ENCODE measurements at places on chromosomes 2 and 18.

DNA sequence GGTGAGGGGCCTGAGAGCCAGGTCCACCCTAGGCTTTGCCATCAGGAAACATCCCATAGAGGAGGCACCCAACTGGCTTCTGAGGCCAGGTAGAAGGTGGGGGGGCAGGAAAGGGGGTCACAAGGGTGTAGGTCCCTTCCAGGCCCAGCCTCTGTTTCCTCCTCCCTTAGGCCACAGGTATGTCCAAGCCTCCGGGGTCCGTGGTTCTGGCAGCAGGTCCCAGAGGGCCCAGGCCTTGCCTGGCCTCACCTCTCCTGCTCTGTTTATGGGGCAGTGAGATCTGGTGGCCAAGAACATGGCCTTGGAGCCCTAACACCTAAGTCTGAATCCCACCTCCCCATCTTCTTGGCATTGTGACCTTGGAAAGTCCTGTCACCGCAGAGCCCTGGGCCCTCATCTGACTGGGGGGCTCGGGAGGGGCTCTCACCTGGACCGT, 21.6 kb upstream of the GPR17 start:
- no peak for DNase-seq

DNA sequence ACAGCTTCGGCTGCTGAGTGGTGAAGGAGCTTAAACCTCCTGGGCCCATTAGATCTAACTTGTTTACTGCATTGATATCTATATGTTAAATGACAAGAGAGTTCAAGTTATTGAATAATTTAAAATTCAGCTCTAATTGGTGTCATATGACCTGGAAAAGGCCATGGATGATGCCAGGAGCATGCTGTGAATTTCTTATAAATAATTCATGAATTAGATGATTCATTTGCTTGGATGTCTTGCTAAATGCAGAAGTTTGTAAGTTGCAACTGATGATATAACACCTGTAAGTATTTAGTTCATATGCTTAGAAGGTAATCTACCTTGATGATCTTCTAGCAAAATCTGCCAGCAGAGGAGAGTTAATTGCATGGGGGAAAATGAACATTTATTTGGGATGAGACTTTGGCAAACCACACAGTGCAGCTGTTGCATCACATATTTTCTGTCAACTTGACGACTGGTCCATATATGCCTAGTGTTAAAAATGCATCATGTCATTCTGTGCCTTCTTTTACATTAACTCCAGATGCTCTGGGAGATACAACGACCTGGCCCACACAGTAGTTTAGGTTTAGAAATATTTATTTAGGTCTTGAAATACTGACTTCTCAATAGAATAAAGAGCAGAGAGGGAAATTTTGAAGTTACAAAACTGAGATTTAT, 226.3 kb downstream of the KIAA1328 start:
- DNase-seq = no peak

- no peak for DNase-seq
Observed at GRCh38 chr2:43050866-43051265, 175.5 kb downstream of the ZFP36L2 start.

GRCh38 chr18:69757733-69758132, 189.9 kb downstream of the CD226 start:
- DNase-seq = no peak

DNA sequence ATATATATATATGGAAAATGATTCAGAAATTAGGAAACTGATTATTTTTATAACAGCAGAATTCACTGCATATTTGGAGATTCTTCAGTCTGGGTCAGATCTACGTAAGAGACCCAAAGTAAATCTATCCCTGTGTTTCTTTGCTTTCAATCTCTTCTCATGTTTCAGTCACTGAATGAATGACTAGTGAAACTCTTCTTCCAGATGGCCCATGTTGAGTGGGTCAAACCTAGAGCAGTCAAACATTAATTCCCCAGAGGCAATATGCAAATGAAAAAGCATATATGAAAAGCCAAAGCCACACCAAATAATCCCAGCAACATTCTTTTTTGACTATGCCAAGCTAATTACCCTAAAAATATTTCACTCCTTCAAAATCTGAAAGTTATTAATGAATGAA, 317.3 kb downstream of the RBM43 start:
- no peak for DNase-seq

DNA sequence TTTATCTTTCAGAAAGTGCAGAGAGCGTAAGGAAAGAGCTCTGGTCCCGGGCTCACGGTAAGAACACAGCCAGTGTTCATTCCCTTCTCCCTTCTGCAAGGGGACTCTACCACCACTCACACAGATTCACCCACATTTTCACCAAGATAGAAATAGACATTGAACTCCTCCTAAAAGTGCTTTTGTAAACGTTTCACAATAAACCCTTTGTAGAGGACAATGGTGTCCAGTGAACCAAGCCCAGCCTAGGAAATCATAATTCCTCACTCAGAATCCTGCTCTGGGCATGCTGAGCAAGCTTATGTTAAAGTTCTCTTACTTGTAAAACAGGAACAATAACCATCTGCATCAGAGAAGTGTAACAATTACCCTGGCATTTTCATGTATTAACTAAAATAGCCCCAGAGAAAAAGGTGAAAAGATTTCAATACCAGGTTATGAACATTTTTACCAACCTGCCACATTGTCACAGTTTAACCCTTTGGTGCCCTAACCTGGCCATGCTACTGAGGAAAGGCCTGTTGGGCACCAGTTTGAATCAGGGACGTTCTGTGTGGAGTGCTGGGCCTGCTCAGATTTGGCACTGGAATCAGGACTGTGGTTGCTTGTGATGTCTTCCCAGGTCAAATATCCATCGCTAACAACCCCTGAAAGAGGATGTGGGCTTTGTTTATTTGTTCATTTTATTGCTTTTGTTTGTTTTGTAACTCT, 22.5 kb upstream of the NDUFV2 start:
- DNase-seq = no peak

GRCh38 chr2:215966951-215967350, 46.4 kb downstream of the MREG start:
- DNase-seq = no peak

- no peak for DNase-seq
Observed at GRCh38 chr2:101823859-101824258, 126.4 kb downstream of the MAP4K4 start.

GRCh38 chr18:11369556-11369955, 220.2 kb upstream of the PIEZO2 start:
- no peak for DNase-seq

DNA sequence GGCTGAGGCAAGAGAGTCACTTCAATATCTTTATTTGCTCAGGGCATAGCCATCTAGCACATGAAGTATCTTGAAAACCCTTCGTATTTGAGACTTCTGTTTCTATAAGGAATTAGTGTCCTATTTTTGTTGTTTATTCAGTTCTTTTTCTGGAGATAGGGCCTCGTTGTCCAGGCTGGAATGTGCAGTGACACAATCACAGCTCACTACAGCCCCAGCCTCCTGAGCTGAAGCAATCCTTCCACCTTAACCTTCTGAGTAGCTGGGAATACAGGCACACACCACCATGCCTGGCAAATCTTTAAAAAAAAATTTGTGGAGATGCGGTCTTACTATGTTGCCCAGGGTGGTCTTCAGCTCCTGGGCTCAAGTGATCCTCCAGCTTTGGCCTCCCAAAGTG, 50.6 kb downstream of the PSMD14 start:
- DNase-seq = no peak

DNA sequence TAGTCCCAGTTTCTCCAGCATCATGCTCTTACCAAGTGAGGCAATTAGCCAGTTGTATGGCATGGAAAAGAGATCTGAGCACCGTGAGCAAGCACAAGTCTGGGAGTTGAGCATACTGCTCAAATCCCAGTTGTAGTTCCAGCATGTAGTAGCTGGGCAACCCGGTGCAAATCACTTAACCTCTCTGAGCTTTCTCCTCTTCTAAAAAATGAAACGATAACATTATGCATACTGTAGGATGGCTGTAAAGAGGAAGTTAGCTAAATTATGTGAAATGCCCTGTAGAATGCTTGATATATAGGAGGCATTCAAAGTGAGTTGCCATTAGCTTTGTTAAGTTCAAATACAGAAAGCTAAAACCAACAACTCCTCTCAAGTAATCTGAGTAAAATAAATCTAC, 164.0 kb upstream of the ZEB2 start:
- no peak for DNase-seq

DNA sequence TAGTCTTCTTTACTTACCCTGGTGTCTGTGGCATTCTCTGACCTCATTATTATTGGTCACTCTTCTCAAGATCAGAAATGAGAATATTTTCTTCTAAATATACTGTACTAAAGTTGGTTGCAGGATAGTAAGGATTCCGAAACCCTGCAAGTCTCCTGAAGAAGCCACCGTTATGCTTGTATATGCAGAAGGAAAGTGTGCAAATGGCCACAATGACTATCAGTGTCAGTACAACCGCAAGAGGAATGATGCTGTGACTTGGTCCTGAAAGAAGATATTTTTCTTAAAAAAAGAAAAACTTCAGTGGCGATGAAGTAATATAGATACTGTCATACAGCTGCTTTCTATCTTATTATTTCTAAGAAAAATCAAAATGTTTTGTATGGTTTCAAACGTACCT, 120.7 kb downstream of the PLA2R1 start:
- DNase-seq = no peak

DNA sequence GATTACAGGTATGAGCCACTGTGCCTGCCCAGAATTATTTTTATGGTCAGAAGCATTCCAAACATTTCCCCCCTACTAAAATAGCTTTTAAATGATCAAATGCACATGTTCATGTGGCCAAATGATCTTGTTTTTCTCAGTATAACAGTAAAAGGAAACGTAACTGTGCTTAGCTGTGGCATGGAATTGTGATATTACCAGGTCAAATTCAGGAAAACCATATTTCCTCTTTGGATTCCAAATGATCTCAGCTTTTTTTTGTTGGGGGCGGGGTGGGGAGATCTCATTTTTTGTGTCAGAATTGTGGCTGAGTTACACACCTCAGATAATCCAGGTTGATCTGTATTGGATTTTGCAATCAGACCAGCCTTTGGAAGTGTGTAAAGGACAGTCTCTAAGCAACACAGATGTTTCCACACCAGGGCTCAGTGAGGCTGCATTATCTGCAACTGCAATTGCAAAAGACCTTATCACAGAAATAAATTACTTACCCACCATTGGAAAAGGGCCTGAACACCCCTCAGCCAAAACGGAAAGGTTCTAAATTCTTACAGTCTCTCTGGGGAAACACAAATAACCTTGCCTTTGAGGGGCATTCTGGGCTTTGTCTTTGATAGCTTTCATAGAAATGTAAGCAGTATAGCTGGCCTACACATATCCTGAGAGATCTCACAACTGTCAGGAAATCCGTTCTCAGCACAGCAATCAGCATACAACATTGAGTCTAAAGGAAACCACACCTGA, 8.4 kb downstream of the CASP10 start:
- no peak for DNase-seq

DNA sequence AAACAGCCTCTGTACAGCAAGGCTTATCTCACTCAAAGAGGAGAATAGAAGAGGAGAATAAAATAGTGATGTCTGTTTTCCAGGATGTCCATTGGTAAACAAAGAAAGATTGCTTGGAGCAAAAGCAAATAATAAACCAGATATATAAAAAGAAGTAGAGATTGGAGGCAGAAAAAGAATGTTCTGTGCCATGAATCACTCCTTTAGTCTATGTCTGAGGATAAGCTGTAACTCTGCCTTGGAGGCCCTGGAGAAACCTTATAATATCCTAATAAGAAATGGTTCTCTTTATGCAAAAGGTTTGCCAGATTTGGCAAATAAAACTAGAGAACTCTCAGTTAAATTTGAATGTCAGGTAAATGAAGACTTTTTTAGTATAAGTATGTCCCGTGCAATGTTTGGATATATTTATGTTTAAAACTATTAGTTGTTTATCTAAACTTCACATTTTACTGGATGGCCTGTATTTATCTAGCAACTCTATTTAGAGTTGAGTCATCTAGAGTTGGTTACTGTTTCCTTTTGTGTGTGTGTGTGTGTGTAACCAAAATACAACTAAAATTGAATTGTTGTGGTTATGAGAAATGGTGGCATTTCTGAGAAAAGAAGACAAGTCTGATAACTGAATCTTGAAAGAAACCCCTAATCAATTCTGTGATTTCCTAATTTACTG, 510.3 kb upstream of the SETBP1 start:
- DNase-seq = no peak

GRCh38 chr2:238706163-238706562, 141.7 kb upstream of the TWIST2 start:
- DNase-seq = no peak

DNA sequence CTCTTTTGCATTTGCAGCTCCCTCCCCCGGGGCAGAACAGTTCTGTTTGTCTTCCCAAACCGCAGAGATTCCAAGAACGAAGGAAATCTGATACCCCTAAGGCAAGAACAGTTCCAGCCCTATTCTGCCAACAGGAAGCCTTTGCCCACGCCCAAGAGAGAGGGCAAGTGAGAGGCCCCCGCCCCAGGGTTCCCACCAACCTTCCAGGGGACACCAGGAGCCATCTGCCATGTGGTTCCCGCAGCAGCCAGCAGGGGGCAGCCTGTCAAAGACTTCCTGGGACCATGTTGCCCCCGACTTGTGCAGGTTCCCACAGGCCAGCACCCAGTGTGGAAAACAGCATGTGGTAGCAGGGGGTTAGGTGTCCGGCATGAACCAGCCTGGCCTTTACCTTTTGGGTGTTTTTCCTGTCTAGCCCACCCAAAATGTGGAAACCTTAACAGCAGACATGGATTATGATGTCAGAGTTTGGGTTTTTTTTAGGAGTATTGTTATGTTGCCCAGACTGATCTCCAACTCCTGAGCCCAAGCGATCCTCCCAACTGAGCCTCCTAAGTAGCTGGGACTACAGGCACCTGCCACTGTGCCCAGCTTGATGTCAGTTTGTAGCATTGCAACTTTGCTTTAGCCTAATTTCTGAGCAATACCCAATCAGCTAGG, 21.7 kb upstream of the EFHD1 start:
- DNase-seq = peak; percentile 77

- DNase-seq = no peak
Observed at GRCh38 chr2:235055891-235056516, 104.2 kb downstream of the SH3BP4 start.

Measured in GM13976 (cell line).